ENCODE measurements at places on chromosomes 3 and 15.
A peak's percentile ranks its signal among the peaks of the same experiment; 100 is the strongest.

DNA sequence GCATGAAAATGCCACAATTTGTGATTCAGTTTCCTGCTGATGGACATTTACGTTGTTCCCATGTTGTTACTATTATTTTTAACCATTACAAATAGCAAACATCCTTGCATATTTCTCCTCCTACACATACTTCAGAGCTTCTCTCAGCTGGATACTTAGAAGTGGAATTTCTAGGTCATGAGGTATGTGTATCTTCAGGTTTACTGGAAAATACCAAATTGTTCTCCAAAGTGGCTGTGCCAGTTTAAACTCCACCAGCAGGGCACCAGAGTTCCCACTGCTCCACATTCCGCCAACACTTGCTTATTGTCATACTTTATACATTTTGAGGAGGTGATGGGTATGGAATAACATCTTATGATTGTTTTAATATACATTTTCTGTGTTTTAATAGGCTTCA is 45.7 kb downstream of the PRR23E start:
- DNase-seq, result no peak

GRCh38 chr15:90868261-90868689 is at the start of gene FURIN:
Gene FURIN, plus strand, starts transcription at chr15:90868588. Its CDS starts 7,153 bp downstream, at chr15:90875741.
- no peak for DNase-seq

DNA sequence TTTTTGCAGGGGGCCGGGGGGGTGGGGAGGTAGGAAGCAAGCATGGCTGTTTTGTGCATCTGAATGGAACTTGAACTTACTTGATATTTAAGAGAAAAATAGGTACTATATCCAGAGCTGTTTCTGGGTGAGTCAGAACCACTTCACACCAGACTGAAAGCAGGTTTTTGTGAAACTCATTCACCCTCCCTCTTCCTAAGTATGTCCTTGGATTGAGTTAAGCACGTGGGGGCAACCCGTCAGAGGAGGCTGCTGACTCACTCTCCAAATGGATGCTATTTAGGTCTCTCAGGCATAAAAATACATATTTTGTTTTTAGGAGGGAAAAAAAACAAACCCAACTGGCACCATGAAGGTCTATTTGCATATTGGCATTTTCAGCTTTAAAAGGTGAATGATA is 270.3 kb downstream of the RYR3 start:
- no peak for DNase-seq

DNA sequence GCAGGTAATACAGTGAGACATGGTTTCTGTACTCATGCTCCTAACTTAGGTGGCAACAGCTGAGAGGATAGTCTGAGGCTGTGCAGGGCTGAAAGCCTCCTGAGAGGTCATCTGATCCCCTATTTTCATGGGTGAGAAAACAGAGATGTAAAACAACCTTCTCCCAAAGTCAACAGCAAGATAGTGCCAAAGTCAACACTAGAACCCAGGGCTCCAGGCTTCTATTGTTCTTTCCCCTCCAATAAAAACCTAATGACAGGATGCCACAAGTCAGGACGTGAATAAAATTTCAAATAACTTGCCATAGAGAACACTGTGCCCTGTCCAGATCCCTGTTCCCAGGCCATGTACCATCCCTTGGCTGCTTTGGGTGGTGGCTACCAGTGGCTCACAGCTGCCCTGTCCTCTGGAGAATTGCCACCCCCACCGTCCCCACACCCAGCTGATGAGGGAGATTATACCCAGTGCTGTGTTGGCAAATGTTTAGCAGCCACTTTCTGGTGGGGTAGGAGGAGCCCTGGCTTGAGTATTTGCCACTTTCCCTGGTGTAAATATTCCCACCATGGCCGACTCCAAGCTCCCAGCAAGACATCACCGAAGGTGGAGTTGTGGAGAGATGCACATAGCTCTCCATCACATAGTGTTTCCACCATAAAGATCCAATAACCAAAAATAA is 54.8 kb downstream of the SRGAP3 start:
- no peak for DNase-seq

GRCh38 chr3:66261355-66261754 is 40.6 kb downstream of the SLC25A26 start:
- no peak for DNase-seq

- no peak for DNase-seq
Observed at GRCh38 chr3:126098391-126098858, 14.5 kb upstream of the SLC41A3 start.

GRCh38 chr3:15923640-15924405 is 126.0 kb upstream of the ANKRD28 start:
- DNase-seq, result no peak

DNA sequence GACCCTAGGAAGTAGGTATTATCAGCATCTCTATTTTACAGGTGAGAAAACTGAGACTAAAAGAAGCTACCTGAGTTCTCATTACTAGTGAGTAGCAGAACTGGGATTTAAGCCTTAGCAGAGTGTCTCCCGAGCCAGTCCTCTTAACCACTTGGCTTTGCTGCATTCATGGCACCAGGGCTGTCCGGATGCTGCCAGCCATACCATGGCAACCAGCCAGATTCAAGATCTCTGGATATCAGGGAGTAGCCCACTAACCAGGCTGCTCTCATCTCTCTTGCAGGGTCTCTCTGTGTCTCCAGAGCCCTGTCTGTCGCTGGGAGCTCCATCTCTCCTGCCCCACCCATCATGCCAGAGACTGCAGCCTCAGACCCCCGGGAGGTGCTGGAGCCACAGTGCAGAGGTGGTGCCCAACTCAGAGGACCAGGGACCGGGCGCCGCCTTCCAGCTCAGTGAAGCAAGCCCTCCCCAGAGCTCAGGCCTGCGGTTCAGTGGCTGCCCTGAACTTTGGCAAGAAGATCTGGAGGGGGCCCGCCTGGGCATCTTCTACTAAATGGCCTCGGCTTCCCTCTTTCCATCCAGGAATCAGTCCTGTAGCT is 1.7 kb downstream of the MESP2 start:
- no peak for DNase-seq

GRCh38 chr15:77282333-77282732 is 137.6 kb downstream of the PEAK1 start:
- DNase-seq, result no peak

- DNase-seq, result peak; percentile 16
Observed at GRCh38 chr15:49255966-49256759, 86.1 kb downstream of the GALK2 start.

DNA sequence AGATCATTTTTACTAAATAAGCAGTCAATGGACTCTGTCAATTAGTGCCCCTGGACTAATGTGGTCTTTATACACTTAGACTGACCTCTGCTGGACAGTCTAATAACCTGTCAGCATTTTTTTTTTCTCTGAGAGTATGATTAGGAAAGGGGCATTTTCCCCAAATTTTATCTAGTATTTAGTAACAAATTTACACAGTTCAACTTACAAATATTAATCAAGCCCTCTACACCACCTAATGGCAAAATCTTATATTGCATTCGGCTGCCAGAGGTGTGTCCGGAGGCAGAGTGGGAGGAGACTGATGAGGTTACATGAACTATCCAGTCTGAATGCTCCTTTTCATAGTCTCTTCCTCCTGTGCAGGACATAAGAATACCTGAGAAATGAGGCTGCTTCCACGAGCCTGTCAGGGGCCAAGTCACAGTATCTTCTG is 36.0 kb upstream of the COLQ start:
- DNase-seq, result peak; percentile 74

- DNase-seq, result no peak
Observed at GRCh38 chr3:181487236-181487978, 224.3 kb upstream of the SOX2 start.

GRCh38 chr15:35618260-35619188 is 72.6 kb upstream of the DPH6 start:
- DNase-seq, result peak; percentile 80

GRCh38 chr3:25507811-25508210 is 79.7 kb downstream of the RARB start:
- no peak for DNase-seq

GRCh38 chr3:73762855-73763254 is 138.1 kb upstream of the PDZRN3 start:
- DNase-seq, result no peak
